ENCODE measurements at places on chromosomes 11 and 22.

DNA sequence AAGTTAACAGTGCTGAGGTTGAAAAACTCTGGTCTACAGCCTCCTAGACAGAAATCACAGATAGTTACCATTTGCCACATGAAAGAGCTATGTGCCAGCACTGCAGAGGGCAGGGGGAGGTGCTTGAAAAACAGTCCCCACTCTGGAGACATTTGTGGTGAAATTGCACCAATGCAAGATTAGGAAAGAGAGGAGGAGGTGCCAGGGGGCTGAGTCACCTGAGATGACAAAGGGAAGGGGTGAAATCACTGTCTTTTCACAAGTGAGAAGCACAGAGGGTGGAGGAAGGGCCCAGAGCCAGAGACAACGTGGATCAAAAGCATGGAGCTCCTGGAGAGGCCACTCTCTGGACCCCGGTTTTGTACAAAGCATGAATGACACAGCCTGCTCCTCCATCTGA lies 196.3 kb downstream of the BUD13 start:
- no peak for DNase-seq

GRCh38 chr22:20551805-20552442 lies 44.5 kb downstream of the MED15 start:
- DNase-seq = no peak

GRCh38 chr11:47337229-47337924 lies 15.1 kb downstream of the MYBPC3 start:
- DNase-seq = no peak

- DNase-seq = no peak
These were observed 41.9 kb downstream of the SNX19 start for GRCh38 chr11:130874396-130874795.

DNA sequence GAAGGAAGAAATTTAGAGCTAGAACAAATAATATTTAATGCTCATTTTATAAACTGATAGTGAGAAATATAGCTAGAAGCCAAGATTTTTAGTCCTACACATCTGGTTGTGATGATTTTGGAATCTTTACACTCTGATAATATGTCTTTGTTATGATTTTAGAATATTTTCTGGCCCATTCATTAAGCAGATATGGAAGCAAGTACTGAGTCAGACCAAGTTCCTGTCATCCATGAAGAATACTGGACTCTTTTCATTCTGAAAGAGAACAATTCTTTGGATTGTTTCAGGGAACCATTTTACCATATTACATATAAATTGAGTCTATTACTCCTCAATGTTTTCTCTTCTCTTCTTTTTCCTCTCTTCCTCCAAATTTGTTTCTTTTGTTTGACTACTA lies 227.4 kb downstream of the TMEM135 start:
- DNase-seq = no peak

GRCh38 chr11:124761301-124762104 lies 587 bp downstream of the ESAM start:
- DNase-seq = no peak

DNA sequence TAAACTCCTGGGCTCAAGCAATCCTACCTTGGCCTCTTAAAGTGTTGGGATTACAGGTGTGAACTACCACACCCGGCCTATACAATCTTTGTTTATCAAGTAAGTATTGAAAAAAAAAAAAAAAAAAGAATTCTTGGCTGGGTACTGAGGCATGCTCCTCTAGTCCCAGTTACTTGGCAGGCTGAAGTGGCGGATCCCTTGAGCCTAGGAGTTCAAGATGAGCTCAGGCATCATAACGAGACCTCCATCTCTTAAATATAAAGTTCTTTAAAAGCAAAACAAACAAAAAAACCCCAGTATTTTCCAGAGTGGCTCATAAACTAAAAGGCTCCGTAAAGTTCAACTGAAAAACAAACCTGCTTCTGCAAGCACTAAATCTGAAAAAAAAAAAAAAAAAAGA lies 50.3 kb upstream of the GAB2 start:
- no peak for DNase-seq

GRCh38 chr11:21811572-21811971 lies 381.3 kb upstream of the ANO5 start:
- no peak for DNase-seq

GRCh38 chr11:102780491-102780918 lies at the start of gene MMP10:
MMP10 (minus strand) TSS chr11:102780628; CDS start chr11:102780591, 37 bp downstream.
- DNase-seq = no peak

DNA sequence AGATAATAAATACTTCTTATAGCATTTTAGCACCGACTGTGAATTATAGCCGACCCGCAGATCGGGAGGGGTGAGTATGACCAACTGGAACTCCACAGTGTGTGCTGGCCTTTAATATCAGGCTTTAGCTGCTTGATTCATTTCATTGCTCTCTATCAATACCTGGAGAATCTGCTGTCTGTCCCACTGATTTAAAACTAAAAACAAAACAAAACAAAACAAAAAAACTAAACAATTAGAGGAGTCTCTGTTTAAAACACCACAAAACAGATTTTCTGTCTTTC lies 216.8 kb downstream of the FAT3 start:
- no peak for DNase-seq

- DNase-seq = no peak
These were observed 461 bp downstream of the TBC1D10A start for GRCh38 chr22:30326255-30326705.

GRCh38 chr11:8288166-8288772 lies 24.6 kb upstream of the LMO1 start:
- no peak for DNase-seq

DNA sequence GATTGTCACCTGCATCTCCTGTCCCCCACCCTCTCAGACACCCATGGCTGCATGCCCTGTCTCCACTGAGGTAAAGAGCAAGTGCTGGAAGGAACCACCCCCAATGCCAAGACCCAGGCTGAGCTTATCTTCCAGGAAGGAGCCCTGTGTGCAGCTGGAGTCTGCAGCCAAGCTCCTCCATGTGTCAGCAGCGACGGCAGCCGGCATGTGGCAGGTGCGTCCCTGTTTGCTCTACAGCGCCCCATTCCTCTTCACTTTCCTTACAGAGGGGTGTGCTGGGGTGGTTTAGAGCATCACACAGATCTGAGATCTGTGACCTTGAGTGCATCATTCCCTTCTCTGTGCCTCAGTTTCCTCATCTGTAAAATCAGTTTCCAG lies 7.7 kb upstream of the MN1 start:
- no peak for DNase-seq

DNA sequence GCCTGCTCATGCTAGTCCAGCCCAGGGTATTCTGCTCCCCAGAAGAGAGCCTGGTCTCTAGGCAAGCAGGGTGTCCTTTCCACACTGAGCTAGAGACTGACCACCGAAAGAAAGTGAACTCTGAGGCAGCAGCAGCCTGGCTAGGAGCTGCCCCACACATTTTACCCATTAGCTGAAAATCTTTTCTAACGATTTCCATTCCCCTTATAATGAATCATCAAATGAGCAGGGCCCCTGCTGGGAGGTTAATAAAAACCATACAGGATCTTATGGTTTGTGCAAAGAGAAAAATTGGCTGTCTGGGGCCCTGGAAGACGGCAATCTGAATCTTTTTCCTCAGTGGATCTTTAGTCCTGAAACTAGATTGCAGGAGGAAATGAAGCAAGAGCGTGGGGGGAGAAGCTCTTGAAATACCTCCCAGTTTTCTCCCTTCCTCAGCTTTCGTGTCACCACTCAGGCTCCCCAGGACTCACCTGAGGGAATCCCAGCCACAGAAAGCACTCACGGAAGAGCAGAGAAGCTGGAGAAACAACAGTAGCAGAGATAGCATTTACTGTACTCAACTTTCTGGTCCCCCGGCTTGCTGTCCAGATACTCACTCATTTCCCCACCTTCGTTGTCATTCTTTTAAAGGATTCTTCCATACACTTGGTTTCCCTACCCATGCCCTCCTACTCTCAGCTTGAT lies 74.7 kb upstream of the CD44 start:
- no peak for DNase-seq

GRCh38 chr11:70099578-70100279 lies 21.6 kb downstream of the ANO1 start:
- no peak for DNase-seq

DNA sequence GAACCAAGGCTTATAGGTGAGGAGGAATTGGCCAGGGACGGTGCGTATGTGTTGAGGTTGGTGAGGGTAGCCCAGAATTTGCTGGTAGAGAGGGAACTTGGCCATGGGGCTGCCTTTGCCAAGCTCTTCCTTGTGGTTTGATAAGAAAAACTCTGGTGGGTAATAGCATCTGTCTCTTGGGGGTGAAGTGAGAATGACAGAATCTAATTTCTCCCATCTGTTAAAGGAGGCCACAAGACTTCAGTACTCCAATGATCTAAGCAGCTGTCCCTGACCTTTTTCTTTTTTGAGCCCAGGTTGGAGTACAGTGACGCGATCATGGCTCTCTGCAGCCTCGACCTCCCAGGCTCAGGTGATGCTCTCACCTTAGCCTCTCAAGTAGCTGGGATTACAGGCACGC lies 36.0 kb upstream of the PICK1 start:
- DNase-seq = no peak

- DNase-seq = no peak
These were observed 165.7 kb upstream of the SORL1-AS1 start for GRCh38 chr11:121618516-121618915.

DNA sequence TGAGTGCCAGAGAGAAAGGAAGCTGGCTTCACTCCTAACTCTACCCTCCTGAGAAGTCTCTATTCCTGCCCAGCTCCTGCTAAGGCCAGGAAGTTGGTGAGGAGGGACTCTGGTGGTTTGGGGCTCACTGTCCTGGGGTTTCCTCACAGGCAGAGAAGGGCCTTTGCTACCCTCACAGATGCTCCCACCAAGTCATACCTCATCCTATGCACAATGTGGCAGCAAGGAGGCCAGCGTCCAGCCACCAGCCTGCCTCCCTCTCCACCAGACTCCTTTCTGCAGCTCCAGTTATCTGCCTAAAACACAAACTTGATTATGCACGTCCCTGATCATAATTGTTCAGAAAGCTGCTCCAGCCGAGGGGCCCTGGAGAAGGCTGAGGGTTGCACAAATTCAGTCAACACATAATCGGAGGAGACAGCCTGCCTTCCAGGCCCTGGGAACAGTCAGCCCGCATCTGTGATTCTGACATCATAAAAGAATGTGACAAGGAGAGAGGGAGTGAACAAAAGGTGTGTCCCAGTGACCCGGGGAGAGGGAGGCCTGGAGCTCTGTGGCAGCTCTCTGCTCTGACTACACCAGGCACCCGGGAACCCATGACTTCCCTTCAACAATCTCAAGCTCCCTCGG lies 28.8 kb downstream of the DKK3 start:
- no peak for DNase-seq

DNA sequence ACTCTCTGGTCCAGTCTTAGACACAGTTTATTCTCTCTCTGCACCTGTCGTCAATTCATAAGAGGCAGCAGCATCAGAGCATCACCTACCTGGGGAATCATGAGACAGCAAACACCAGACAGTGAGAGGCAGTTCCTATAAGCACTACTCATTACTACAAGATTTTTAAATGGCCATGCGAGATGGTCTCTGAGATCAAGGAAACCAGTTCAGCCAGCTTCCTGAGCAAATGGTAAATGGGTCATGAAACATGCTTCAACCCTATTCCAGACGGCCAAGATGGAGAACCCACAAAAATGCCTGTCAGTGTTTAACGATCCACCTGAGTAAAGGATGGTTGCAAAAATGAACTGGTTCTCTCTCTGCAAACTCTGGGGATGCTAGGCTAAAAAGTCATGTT lies 52.9 kb downstream of the SYTL2 start:
- no peak for DNase-seq

DNA sequence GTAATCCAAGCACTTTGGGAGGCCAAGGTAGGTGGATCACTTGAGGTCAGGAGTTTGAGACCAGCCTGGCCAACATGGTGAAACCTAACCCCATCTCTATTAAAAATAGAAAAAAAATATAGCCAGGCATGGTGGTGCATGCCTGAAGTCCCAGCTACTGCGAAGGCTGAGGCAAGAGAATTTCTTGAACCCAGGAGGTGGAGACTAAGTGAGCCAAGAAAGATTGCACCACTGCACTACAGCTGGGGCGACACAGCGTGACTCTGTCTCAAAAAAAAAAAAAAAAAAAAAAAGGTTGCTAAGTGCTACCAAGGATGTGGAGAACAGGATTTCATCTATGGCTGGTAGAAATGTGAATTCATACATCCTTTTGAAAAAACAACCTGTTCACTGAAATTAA lies 36.6 kb downstream of the ATG16L2 start:
- no peak for DNase-seq

DNA sequence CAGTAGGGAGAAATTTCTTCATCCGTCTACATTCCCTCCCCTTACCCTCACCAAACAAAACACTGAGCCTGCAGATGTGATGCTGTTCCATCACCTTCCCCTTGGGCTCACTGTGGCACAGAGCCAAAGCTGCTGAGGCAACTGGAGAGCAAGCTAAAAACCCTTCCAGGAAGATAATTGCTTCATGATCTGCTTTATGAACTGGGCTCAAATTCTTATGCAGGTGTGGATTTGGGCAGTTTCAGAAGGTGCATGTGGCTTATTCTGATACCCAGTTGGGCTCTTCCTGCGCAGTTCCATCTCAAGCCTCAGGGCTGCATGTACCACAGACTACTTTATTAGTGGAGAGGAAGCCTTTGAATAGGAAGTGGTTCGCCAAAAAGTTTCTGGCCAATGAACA lies 58.3 kb downstream of the AAMDC start:
- no peak for DNase-seq
